Epithelial cell of proximal tubule (primary cell): ENCODE measurements at places on chromosomes 3 and 15. TPM values are rescaled to one million over a fixed set of nuclear protein-coding genes. Genes with fewer than 3 reads are reported as not detected.

- no peak for DNase-seq
These were observed 7.0 kb upstream of the NIPA2 start for GRCh38 chr15:22831473-22831872.

DNA sequence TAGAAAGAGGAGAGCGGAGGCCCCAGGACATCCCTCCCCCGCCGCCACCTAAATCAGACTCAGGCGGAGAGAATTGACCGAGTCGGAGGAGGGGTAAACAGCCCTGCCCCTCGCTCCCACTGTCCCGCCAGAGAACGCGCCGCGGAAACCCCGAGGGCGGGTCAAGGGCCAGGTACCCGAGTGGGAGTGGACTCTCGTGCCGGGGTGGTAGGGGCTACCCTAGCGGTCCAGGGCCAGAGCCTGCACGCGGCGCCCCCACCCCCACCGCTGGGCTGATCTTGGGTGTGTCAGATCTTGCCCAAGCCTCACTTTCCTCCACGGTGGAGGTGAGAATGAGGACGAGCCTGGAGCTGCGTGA, 19.0 kb downstream of the SPATA12 start:
- no peak for DNase-seq

DNA sequence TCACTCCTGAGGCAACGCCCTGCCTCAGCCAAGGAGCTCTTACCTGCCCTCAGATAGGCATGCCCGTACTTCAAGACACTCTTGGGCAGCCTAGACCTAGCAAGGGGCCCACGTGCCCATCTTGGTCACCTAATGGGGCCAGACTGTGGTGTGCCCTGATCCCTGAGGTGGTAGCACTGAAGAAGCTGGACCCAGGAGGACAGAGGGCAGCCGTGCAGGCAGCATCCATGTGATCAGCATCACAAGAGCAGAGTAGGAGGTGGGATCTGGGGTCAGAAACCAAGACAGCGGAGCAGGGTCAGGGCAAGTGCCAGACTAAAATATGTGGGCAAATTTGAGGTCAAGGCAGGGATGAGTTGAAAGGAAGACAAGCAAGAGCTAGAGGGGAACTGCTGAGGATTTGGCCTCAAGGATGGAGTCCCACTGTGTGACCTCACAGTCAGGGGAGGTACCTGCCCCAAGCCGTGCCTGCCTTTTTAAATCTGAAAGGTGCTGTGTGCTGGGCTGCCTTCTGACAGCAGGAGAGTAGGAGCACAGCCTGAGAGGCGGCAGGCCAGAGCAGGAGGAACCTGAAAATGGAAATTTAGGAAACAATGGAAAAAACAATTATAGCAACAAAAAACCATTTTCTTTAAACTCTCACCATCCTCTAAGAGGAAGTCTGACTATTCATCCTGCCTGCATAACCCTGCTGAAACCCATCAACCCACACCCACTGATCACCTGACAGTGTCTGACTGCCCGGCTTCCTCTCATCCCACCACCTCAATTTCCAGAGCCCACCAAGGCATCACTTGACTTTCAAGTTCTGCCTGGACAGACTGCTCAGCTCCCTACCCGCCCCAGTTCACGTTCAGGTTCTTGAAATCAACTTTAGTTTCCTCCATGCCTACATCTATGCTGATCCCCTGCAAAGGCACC, 7.3 kb downstream of the ZBTB38 start:
- DNase-seq, result no peak

Gene TMEM212
- not detected in 2 replicates for total RNA-seq

DNA sequence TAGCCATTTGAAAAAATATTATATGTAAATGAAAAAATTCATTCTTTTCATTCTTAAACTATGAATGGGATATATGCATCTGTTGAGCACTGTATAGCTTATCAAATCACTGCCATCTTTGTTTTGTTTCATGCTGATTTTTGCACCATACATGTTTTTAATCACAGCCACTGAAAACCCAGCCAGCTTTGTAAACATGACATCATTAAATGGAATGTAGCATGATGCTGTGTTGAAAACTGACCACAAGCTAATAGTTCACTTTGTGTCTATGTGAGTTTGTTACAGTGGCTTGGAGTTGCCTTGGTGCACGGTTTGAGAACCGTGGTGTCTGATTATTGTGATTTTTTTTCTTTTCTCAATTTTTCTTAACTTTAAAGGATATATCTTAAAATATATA, 75.7 kb downstream of the GMPS start:
- peak; percentile 59 for DNase-seq

GRCh38 chr3:87867001-87867400, 191.8 kb downstream of the CGGBP1 start:
- DNase-seq, result no peak

DNA sequence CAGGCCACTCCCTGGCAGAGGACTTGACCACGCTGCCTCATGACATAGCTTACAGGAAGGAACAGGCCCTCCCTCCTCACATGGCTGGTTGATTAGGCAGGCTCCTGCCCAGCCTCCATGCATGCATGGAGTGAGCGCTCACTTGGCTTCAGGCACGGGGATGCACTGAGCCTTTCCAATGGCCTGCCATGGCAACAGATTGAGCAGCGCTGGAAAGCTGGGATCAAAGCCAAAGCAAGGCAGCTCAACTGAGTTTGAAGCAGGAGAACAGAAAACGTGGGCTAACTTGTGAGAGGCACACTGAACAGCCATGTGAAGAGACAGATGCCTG, 5.9 kb upstream of the GRAMD2A start:
- DNase-seq, result peak; percentile 86

DNA sequence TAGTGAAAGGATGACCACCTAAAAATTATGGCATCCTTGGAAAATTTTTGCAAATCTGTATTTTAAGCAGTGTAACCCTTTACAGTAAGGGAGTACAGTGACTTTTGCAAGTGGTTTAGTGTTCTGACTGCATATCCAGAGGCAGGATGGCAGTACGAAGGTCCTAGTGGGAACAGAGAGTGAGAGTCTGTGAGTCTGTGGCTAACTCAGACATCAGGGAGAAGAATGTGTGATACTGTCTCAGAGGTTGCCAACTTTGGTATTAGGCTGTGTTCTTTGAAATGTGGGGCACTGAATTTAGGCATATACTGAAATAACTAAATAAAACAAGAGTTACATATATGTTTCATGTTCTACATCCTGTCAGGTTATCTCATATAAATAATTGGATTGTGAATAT, 25.7 kb downstream of the PRKCI start:
- DNase-seq, result no peak

Gene FBXO40
- total RNA-seq, result not detected in 2 replicates

- no peak for DNase-seq
These were observed 60.1 kb upstream of the DAZL start for GRCh38 chr3:16665282-16665741.

DNA sequence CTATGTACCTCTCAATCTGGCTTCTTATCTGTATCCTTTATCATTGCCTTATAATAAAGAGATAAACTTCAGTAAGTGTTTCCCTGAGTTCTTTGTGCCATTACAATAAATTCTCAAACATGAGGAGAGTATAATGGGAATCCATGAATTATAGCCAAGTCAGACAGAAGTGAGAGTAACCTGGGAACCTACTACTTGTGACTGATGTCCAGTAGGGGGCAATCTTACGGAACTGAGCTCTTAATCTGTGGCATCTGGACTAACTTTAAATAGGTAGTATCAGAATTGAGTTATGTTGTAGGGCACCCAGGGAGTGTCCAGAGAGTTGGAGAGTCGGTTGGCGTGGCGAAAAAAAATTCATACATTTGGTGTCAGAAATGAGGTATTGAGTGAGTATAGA, 542.6 kb downstream of the ZBBX start:
- peak; percentile 1 for DNase-seq

DNA sequence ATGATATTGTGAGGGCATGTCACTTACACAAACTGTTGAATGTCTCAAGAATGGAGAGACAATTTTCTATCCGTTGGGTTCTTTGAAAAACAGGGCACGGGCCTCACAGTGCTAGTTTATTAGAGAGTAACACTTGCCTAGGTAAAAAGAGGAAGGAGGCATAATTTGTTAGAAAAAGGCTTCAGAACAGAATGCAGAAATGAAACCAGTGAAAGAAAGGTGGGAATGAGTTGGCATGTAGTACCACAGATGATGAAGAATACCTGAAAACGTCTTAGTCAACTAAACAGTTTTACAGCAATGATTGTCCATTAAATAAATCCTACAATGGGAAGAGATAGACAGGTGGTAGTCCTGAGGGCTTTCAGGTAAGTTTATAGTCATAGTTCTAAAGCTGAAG, 1399.7 kb upstream of the CADM2 start:
- DNase-seq, result no peak

DNA sequence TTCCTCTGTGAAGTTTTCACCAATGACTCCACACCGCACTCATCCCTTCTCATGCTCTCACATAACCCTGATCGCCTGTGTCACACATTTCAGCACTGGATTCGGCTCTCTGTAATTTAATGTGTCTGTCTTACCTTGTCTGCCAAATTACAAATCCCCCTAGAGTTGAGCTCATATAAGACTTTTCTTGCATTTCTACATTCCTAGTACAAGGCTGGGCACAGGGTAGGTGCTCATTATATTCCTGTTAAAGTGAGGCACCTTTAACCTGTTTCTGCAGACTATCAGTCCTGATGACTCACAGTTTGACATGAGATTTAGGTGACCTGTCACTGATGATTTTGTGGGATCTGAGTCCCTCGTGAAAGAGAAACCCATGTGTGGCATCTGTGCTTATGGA, 22.6 kb downstream of the TGM5 start:
- no peak for DNase-seq

Gene ERICH6
- total RNA-seq, result not detected in 2 replicates

Gene CYP1A1
- 0.14 and 0.52 TPM in 2 replicates for total RNA-seq

Gene BNC1
- 10.6 and 16.4 TPM in 2 replicates for total RNA-seq

DNA sequence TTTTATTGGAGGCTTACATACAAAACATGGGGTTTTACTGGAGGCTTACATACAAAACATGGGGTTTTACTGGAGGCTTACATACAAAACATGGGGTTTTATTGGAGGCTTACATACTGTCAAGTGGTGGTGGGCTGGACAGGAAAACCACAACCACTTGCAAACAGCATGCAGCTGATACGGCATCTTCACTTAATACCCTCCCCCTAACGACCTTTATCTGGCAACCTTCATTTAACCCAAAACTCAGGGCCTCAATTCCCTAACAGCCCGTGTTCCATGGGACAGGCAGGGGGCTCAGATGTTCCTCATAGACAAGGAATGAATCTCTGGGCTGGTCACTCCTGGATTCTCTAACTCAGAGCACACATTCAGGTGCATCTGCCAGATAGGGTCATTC, 137.1 kb downstream of the CD47 start:
- no peak for DNase-seq

Gene ACTC1
- total RNA-seq, result not detected in 2 replicates

Gene MAGEL2
- total RNA-seq, result 0.07 and 0.23 TPM in 2 replicates

DNA sequence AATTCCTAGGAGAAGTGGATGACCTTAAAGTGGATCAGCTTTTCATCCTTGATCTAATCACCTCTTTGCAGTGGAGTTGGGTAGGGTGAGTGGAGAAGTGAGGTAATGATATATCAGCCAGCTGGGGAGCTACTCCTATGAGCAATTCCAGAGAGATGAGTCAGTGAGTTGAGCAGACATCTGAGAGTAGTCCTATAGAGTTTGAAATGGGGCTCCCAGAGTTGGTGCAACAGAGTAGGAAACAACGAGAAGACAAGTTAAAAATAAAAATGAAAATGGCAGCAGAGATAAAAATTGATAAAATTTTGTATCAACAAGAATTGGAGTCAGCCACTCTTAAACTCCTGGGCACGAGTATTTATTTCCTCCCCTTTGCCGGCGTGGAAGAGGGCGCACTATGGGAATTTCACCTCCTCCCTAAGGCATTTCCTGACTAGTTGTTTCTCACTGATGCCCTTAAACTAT, 150.8 kb upstream of the DPH6 start:
- no peak for DNase-seq

Gene GREM1
- 4.0 and 15.9 TPM in 2 replicates for total RNA-seq

Gene BNIP2
- 87.2 and 107 TPM in 2 replicates for total RNA-seq

- no peak for DNase-seq
These were observed 4.0 kb downstream of the SOX2 start for GRCh38 chr3:181715571-181716340.

DNA sequence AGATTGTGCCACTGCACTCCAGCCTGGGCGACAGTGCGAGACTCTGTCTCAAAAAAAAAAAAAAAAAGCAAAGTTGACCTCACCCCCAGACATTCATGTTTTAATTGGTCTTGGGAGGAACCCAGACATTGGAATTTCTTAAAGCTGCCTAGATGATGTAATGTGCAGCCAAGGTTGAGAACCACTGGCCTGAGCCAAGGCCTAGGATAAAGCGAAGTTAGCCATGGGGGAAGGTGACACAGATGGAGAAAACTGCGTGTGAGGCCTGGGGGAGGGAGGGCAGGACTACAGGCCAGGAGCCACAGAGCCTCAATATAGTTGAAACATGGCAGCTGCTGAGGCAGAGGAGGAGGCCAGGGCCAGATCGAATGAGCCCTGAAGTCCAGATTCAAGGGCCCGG, 21.0 kb downstream of the GLB1 start:
- peak; percentile 42 for DNase-seq

GRCh38 chr3:171873580-171873979, 30.4 kb downstream of the TMEM212 start:
- no peak for DNase-seq

Gene DENND6A
- 11.4 and 26.9 TPM in 2 replicates for total RNA-seq

Gene WDR49
- not detected in 2 replicates for total RNA-seq

Gene GABRR3
- total RNA-seq, result not detected in 2 replicates

Gene SATB1
- total RNA-seq, result 1.3 and 2.0 TPM in 2 replicates

GRCh38 chr15:29636921-29637320, 185.3 kb downstream of the TJP1 start:
- DNase-seq, result no peak
